ENCODE measurements at places on chromosomes 5 and 9. TPM values are rescaled to one million over a fixed set of nuclear protein-coding genes. Genes with fewer than 3 reads are reported as not detected.

PSMB7 gene
- total RNA-seq = 144 TPM

CFAP77 gene
- total RNA-seq = not detected

SAXO1 gene
- under 0.01 TPM for total RNA-seq

LAMC3 gene
- total RNA-seq = under 0.01 TPM

EGFLAM gene
- total RNA-seq = 26.1 TPM

SEC24A gene
- total RNA-seq = 27.6 TPM

SCGB3A1 gene
- not detected for total RNA-seq

C6 gene
- under 0.01 TPM for total RNA-seq

GLDC gene
- 0.85 TPM for total RNA-seq

SLC36A2 gene
- not detected for total RNA-seq

CLIC3 gene
- total RNA-seq = 0.56 TPM

F2R gene
- total RNA-seq = 260 TPM

PRLR gene
- total RNA-seq = under 0.01 TPM

DMRTA1 gene
- total RNA-seq = under 0.01 TPM

ZDHHC21 gene
- total RNA-seq = 8.4 TPM

RORB gene
- under 0.01 TPM for total RNA-seq

SH2D3C gene
- total RNA-seq = 0.19 TPM

LCN9 gene
- not detected for total RNA-seq

FAM221B gene
- not detected for total RNA-seq

DBH gene
- total RNA-seq = not detected

ZNF367 gene
- 11.9 TPM for total RNA-seq

FCN2 gene
- not detected for total RNA-seq

PALM2AKAP2 gene
- total RNA-seq = 37.2 TPM

AFAP1L1 gene
- total RNA-seq = 9.6 TPM

ARHGEF37 gene
- total RNA-seq = 8.2 TPM

CA9 gene
- 0.38 TPM for total RNA-seq

OTP gene
- not detected for total RNA-seq

CRB2 gene
- not detected for total RNA-seq
